ENCODE measurements at places on chromosomes 11 and 22.

GRCh38 chr11:58844361-58845005 lies at the start of gene GLYATL2:
Gene GLYATL2 (minus strand): TSS chr11:58844704. CDS start chr11:58839612, 5,092 bp downstream.
- DNase-seq, result no peak

DNA sequence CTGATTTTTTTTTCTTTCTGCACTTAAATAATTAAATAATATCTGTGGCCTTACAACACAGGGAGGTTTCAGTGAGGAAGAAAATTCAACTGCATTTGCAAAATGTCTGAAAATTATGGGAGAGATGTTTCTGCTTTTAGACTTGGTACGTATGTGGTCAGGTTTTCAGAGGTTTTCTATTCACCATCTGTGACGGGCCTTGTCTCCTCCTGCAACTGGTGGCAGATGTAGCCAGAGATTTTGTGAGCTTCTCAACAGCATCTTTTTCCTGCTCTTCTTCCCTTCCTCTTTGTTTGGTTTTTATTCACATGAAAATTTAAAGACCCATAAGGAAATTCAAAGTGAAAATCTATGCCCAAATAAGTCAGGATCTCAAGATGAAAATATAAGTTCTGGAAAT lies 38.3 kb downstream of the ZBTB16 start:
- no peak for DNase-seq

DNA sequence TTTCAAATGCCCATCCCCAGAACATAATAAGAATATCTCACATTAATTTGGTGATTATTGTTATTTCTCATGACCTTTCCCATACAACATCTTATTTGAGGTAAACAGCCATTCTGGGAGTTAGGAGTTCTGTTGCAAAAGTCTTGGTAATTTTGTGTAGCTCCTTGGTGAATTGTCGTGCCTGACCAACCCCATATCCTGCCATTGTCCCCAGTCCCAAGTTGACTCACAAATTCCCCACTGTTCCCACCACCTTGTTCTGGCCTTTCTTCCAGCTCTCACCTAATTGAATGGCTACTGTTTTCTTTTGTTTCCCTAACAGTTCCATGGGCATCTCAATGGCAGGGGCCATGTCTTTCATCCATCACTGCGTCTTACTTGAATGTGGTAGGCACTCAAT lies 8.0 kb downstream of the MTNR1B start:
- no peak for DNase-seq

GRCh38 chr11:1346669-1347390 lies 37.4 kb upstream of the TOLLIP start:
- DNase-seq, result no peak

- peak; percentile 54 for DNase-seq
Observed at GRCh38 chr11:69874984-69875624, 55.9 kb upstream of the FGF3 start.

- peak; percentile 71 for DNase-seq
Observed at GRCh38 chr11:45847911-45848316, 639 bp downstream of the CRY2 start.

- DNase-seq, result no peak
Observed at GRCh38 chr11:128400382-128401203, 186.8 kb downstream of the ETS1 start.

DNA sequence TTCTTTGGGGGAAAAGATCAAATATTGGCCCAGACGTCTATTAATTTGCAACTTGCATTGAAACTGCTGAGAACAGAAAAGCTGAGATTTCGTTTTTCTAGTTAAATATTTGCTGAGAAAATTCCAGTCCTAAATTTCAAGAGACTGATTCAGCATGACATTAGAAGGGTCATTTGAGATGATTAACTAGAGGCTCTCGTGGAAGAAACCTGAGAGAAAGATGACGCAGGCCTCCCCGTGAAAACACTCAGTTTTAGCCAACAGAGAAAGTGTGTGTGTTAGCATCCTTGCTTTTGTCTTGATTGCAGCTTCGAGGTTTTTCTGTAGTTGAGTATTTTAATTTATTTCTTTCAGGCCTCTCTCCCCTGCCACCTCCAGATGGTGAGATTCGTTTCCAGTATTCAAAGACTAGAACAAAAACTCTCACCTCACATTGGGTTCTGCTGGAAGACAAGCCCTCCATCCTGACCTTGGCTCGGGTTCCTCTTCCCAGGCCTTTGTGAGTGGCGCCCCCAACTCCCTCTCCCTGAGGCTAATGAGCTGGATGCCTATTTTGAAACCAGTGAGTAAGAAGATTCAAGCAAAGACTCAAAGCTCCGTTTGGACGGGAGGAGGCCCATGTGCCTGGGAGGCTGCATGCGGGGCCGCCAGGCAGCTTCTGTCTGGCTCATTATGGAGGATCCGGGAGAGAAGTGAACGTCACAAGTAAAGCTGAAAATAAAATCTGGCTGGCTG lies 52.4 kb downstream of the CELSR1 start:
- peak; percentile 30 for DNase-seq

DNA sequence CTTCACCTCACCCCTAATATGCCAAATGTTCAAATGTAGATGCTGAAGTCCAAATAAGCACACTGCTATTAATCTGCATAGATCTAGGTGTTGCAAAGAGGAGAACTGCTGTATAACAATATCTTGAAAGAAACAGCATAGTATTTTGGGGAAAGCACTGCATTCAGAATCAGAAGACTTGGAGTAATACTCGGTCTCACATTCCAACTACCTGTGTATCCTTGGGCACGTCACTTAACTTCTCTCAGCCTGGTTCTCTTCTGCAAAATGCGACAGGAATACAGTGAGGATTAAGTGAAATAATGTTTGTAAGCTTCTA lies 332 bp upstream of the HMGXB4 start:
- no peak for DNase-seq

- DNase-seq, result no peak
Observed at GRCh38 chr22:41816241-41816640, 15.8 kb downstream of the CCDC134 start.

DNA sequence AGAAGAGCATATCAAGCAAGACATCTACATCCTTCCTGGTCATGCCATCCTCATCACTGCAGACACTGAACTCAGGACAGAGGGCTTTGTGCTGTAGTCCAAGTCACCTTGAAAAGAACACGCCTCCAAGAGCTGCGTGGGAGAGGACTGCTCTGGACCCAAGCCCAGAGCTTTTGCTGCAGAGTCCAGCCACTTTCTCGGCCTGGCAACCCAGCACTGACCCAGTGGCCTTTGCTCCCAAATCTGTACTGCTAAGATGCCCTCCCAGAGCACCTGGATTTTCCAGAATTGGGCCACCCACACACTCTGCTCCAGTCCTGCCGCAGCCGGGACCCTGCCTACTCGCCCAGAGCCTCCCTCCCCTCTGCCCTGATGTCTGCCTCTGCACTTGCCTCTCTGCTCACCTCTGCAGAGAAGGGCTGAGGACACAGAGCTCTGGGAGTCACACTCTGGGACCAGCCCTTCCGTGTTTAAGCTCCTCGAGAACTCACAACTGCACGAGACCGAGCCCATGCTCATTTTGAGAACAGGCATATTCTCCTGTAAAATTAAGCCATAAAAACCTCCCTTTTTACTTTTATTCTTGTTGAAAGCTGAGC lies 83.8 kb upstream of the CSNK2A3 start:
- no peak for DNase-seq

DNA sequence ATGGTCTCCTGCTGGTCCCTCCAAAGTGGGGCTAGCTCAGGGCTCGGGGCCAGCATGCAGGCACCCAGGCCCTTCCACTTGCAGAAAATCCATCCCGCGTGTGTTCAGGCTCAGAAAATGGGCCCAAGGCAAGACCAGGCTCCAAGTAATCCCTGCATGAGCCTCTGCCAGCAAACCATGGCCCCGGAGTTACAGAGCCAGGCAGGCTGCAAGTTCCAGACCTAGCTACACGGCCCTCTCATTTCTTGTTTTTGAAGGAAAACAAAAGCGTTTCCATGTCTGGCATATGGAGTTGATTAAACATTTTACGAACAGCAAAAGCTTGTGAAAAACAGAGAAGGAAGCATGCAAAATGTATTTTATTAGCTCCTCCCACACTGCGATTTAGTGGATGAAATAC lies 29.7 kb downstream of the KIAA0930 start:
- no peak for DNase-seq

GRCh38 chr11:32039149-32039548 lies 51.7 kb upstream of the RCN1 start:
- DNase-seq, result no peak

DNA sequence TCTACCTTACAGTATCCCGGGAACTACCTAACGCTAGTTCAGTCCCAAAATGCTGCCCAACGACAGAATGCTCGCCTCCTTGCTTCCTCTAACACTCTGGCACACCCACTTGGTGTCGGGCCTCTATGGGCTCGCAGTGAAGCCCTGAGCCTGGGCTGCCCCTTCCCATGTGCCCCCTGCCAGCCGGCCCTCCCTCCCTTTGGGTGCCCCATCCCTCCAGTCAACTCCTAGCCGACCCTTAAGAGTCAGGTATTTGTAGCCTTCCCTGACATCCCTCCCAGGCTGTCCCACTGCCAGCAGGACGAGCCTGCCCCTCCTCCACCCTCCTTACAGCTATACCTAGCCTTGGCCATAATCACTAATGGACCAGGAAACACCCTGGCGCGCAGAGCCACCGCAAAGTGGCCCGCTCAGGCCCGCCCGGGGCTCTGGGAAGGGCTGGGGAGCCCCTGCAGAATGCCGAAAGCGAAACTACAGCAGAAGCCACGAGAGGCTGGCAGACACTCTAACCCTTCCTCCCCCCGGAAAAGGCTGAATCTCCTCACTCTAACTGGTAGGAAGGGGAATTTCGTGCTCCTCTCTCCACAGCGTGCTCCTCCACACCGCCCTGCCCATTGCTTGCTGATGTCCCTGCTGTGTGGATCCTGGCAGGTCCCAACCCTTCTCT lies 8.2 kb downstream of the CBX7 start:
- peak; percentile 36 for DNase-seq

DNA sequence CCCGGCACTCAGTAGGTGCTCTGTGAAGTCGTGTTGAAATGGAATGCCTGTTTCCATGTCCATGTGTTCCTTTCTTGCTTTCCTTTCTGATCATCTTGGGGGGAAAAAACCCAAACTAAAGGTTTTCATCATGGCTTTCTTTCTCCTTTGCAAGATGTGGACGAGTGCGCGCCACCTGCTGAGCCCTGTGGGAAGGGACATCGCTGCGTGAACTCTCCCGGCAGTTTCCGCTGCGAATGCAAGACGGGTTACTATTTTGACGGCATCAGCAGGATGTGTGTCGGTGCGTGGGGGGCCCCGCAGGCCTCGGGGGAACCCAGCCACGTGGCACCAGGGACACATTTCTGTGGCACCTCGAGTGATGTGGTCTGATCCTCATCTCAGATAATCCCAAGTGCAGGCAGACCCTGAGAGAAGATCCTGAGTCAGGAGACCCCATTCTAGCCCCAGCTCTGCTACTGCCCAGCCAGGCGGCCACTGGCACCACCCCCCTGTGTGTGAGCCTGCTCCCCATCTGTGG lies 39.4 kb downstream of the FBLN1 start:
- DNase-seq, result no peak
